Naive thymus-derived CD8-positive, alpha-beta T cell (primary cell): ENCODE measurements at places on chromosomes 4 and X.

GRCh38 chr4:67581208-67581857 is 22.8 kb downstream of the STAP1 start:
- DNase-seq = no peak

DNA sequence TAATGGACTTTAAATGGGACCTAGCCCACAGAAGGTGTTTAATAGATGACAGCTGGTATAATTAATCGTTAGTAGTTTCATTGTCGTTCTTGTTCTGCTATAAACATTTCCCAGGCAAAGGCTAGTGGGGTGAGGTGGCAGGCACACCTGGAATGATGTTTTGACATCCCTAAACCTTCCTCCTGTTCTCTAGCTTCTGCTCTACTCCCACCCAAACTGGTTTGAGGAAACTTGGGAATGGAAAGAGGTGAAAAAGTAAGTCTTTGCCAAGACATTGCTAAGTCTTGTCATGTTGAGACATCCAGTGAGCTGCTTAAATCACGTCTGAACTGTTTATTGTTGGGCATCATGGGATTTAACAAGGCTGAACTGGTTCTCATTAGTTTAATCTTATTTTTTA is 37.5 kb downstream of the CHRNA9 start:
- no peak for DNase-seq

GRCh38 chr4:115562506-115562905 is 449.1 kb upstream of the NDST4 start:
- DNase-seq = no peak

- no peak for DNase-seq
Measured at GRCh38 chr4:35247047-35247446, 997.3 kb downstream of the ARAP2 start.

- DNase-seq = peak; percentile 89
Measured at GRCh38 chr4:83217721-83218522, 66.7 kb downstream of the COQ2 start.

GRCh38 chrX:11349661-11350337 is 56.6 kb downstream of the AMELX start:
- DNase-seq = no peak

DNA sequence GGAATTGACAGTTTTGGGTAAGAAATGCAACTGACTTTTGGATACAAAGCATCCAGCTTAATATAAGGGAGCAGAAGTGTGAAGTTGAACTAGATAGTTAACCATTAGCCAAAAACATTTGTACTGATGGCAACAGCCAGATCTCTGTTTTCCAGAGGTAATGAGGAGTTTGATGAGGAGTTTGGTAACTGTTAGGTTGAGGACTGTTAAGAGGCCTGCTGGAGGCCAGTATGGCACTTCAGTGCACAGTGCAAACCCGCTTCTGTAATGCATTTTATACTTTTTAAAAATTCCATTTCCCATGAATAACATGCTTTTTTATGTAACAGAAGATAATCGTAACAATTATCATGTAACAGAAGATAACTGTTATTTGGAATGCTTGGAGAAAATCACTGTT is 30.0 kb downstream of the CDKL5 start:
- no peak for DNase-seq

GRCh38 chr4:144582105-144582850 is 63.7 kb upstream of the HHIP start:
- no peak for DNase-seq

GRCh38 chr4:134200811-134201215 is 776 bp downstream of the PABPC4L start:
- no peak for DNase-seq

GRCh38 chr4:120821977-120822376 is 100.5 kb downstream of the PRDM5 start:
- no peak for DNase-seq

GRCh38 chr4:41530741-41531140 is 7.2 kb upstream of the LIMCH1 start:
- no peak for DNase-seq

DNA sequence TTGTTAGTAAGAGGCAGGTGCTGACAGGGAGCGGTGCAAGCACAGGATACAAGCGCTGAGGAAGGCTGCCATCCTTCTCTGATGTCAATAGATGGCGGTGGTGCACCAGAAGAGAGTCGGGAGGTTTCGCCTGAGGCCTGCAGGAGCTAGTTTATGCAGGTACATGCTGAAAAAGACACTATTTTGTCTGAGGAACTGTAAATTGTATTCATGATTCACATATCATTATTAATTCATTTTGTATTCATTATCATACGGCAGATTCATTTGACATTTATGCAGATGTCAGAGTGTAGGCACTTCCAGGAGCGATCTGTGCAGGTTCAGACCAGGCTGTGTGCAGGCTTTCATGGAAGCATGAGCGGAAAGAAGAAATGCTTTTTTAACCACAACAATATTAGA is 824.0 kb downstream of the STIM2 start:
- no peak for DNase-seq

DNA sequence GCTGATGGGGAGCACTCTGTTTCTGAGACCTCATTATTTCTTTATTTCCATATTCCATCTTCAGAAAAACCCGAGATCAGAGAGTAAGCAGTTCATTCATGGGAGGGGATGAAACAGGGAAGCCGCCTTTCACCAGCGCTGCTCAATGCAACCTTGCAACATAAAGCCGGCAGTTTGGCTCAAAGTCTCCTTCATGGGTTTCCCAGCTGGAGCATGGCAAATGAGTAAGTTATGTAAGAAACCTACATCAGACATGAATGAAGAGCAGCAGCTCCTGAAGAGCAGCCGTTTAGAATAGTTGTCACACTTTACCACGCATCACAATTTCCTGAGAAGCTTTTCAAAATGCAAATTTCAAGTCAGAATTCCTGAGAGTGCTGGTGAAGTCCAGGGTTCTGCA is 578.8 kb downstream of the FSTL5 start:
- no peak for DNase-seq

DNA sequence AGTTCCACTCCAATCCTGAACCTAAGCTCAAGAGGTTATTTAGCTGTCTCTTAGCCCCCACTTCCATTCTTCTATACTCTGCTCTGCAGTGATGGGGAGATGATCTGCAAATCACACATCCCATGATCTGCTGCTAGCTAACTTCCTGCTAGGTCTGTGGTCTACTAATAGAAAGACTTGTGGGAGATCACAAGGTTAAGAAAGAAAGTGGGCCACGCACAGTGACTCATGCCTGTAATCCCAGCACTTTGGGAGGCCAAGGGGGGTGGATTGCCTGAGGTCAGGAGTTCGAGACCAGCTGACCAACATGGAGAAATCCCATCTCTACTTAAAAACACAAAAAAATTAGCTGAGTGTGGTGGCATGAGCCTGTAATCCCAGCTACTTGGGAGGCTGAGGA is 471.1 kb upstream of the NWD2 start:
- DNase-seq = no peak

DNA sequence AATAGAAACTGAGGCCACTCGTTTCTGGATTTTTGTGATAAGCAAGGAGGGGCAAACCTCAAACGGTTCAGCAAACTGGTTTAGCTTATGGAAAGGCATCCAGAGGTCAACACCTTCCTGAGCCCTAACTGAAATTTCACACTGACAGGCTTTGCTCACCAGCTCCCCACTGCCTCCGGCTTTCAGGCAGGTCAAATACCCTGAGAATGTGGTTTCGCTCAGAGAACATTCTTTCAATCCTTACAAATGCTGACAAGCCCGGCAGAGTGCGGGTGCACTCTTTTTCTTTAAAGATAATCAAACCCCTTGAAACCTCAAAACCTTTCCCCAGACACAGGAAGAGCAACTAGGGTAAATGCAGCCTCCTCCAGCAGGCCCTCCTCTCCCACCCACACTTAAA is 41.5 kb downstream of the CD40LG start:
- DNase-seq = no peak

GRCh38 chrX:101430457-101431078 is 22.5 kb downstream of the HNRNPH2 start:
- no peak for DNase-seq

DNA sequence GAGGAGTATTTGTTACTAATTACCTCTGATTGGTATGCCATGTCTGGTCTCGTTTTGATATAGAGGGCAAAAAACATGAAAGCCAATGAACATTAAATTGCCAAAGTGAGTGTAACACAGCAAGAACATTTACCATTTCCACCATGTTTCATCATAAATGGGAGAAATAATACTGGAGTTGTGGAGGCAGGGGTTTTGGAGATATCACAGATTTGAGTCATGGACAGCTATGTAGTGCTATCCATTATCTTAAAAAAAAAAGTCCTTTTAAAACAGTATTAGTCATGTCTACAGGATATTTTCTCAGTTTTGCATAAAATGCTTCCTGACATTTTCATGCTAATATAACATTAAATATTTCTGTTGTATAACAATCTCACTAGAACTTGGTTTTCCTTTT is 301.2 kb downstream of the IL1RAPL1 start:
- no peak for DNase-seq
